ENCODE measurements at places on chromosomes 2 and 18.

GRCh38 chr18:62453864-62454263 lies 69.0 kb upstream of the ZCCHC2 start:
- no peak for DNase-seq

DNA sequence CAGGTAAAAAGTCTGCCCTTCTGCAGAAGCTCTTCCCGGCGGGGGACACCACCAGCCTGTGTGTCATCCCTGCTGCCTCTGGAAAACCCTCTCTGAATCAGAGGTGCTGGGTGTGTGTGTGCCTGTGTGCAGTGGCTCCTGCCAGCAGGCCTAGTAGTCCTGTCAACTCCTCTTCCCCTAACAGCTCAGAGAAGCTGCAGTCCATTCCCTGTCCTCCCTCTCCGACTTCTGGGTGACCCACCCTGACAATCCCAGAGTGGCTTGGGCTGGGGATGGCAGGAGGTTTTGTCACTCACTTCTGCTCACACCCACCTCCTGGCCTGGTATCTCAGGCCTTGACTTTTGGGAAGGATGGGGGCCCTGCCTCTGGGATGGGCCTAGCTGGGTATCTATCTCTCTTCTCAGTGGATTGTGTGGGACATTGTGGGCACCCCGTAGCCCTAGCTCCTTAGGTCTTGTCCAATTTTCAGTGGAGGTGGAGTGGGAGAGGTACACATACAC lies 2.3 kb downstream of the WNT10A start:
- DNase-seq: no peak

DNA sequence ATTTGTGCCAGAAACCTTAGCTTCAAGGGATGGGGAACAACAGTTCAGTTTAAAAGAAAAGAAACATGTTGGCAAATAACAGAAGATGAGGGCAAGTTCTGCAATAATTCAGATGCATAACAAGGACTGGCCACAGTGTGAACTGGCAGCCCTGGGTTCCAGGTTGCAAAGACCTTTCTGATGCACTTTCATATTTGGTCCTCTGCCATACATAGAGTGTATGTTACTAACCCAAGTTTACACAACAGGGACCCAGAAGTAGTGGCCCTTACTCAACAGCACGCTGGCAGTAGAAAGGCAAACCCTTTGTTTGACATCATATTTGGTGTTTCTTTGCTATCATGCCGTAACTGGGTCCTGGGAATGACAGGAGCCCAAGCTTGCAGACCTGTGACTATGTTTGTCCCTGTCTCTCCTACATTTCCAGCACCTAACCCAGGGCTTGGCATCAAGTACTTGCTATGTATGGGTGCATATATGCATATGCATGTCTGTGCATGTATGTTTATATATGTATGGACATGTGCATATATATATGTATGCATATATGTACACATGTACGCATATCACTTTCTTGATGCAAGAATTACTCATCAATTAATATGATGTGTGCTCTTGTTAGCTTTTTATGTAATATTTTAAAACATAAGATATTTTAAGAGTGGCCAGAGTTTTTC lies 94.3 kb downstream of the MBP start:
- DNase-seq: no peak

DNA sequence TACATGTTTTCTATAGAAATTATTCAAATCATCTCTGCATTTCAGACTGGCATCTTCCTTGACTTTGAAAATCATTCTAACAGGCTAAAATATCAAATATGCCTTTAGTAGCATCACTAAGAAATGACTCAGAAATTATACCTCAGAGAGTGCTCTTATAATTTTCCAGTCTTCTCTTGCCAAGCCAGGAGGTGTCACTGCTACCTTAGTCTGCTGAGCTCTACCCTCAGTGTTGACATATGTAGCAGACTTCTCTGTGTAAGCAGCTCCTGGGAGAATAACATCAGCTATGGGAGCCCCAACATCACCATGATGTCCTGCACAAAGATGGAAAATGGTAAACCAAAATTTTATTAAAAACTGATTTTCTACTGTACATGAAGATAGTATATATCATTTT lies 31.6 kb downstream of the NDUFS1 start:
- no peak for DNase-seq

GRCh38 chr2:113166187-113166645 lies 7.6 kb upstream of the PSD4 start:
- DNase-seq: no peak

DNA sequence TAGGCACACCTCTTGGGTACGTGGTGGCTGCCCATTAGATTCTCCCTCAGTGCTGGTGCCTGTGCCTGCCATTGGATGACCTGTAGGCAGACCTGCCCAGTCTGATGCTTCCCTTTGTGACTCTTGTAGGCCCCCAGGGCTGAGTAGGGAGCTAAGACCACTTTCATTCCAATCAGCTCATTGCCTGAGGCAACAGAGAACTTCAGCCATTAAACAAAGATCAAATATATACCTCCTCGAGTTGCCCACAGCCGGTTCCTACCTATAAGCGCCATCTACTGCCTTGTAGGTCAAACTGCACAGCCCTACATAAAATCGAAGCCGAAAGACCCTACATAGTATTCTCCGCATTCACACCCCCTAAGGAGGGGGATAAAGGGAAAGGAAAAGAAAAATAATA lies 184.6 kb downstream of the ETAA1 start:
- no peak for DNase-seq
